ENCODE measurements at places on chromosomes 2 and 18. TPM values are rescaled to one million over a fixed set of nuclear protein-coding genes. Genes with fewer than 3 reads are reported as not detected.

DNA sequence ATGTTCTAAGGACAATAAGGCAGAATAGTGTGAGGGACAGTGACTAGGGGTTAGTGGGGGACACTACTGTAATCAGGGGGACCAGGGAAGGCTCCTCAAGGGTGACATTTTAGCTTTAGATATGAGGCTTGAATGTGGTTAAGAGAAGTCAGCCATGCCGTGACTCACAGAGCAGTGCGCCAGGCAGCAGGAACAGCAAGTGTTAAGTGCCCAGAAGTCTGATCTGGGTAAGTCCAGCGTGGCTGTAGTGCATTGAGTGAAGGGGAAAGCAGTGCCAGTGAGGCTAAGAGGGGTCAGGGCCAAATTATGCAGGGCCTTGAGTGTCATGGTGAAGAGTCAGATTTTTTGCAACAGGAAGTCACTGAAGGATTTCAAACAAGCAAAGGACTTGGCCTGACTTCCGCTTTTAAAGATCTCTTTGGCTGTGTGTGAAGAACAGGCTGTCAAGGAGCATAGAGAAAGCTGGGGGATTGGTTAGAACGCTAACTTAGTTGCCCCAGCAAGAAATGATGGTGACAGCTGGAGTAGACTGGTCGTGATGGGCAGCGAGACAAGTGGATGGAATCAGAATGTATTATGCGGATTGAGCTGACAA lies 151.5 kb downstream of the MSH2 start:
- no peak for DNase-seq

GRCh38 chr2:86435531-86435930 lies 5.6 kb upstream of the KDM3A start:
- no peak for DNase-seq

The IL18RAP gene
- total RNA-seq = 0.79 TPM

DNA sequence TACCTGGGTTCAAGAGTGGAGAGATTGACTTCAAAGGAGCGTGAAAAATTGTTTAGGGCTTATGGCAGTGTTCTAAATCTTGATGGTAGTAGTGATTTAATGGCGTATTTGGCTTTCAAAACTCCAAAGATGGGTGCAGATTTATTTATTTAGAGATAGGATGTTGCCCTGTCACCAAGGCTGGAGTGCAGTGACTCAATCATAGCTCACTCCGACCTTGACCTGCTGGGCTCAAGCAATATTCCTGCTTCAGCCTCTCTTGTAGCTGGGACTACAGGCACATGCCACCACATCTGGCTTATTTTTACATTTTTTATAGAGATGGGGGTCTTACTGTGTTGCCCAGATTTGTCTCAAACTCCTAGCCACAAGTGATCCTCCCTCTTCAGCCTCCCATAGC lies 52.5 kb downstream of the FAM117B start:
- DNase-seq = no peak

DNA sequence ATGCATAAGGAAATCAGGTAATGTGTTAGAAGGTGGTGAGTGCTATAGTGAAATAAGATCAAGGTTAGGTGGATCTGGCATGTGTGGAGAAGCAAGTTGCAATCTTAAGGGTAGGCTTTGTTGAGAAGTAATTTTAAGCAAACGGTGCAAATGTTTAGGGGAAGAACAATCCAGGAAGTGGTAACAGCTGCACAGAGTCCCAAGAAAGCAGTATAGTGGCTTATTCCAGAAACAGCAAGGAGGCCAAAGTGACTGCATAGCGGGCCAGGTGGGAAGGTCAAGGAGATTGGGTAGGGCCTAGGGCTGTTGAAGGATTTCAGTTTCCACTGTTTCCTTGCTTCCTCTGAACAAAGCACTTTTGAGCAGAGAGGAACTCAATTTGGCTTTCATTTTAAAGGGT lies 30.0 kb upstream of the RAB1A start:
- no peak for DNase-seq

GRCh38 chr18:45940724-45941123 lies 26.4 kb downstream of the EPG5 start:
- no peak for DNase-seq

GRCh38 chr2:73034661-73035375 lies 36.7 kb downstream of the SFXN5 start:
- DNase-seq = no peak

GRCh38 chr2:53234548-53234903 lies 533.1 kb upstream of the CHAC2 start:
- DNase-seq = no peak

GRCh38 chr2:62467475-62468321 lies 38.3 kb downstream of the TMEM17 start:
- DNase-seq = no peak

DNA sequence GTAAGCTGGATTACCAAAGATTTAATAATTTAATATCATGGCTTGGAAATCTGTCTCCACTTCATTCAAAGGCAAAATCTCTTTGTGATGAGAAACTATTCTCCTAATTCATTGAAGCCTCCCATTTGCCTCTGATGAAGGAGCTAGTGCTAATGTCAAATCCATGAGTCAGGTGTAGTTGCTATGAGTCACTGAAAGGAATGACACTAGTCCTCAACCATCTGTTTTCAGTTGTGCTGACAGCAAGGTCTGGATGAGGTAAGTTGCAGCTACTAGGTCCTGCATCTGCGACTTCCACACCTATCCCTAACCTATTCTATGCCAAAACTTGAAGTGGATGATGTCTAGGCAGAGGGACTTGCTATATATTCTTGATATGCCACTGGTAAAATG lies 324.0 kb upstream of the UBE2E3 start:
- DNase-seq = no peak
